ELF-1 (cell line): ENCODE measurements at places on chromosomes 11 and 22.

- DNase-seq, result no peak
Observed at GRCh38 chr11:59456661-59457060, at the start of gene OR4D6. OR4D6 (plus strand) TSS chr11:59456961; CDS start chr11:59456961, 0 bp downstream.

- no peak for DNase-seq
Observed at GRCh38 chr11:86792150-86792549, 8.2 kb upstream of the PRSS23 start.

- peak; percentile 91 for DNase-seq
Observed at GRCh38 chr11:3109921-3110706, 52.9 kb upstream of the CARS1 start.

- no peak for DNase-seq
Observed at GRCh38 chr11:2891326-2892214, 6.0 kb upstream of the CDKN1C start.

GRCh38 chr11:119874660-119875238 lies 145.7 kb upstream of the NECTIN1 start:
- peak; percentile 46 for DNase-seq

DNA sequence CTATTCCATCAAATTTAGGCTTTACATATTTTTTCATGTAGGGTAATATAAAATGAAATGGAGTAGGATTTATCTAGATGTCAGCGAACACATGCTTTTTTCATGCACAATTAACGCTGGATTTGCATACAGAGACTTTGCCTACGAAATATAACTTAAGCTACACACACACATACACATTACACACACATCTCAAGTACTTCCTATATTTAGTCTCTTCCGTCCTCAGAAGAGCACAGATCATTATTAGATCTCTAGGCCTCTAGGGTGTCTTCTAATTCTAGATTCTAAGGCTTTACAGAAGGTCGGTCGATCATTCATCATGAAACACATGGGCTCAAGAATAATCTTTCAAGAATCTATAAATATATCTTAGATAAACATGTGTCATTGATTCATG lies 3.8 kb upstream of the MS4A13 start:
- DNase-seq, result no peak

DNA sequence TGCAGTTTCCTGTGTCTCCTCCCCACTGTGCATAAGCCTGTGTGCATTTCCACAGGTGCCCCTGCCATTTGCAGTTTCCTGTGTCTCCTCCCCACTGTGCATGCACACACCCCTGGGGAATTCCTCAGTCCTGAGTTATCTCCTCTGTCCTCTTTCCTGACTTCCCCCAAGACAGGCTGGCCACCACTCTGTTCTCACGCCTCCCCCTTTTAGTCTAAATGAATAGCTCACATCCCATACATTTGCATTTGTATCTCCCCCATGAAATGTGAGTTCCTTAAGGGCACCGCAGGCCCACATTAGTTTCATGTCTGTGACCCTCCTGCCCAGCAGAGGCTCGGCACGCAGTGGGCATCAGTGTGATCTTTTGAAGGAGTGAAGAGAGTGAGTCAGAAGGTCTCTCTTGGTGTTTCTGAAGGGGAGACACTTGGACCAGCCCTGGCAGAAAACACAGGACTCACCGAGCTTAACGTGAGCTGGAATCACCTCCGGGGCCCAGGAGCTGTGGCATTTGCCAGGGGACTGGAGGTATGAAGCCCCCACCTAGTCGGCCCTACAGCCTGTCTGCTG lies 6.2 kb downstream of the LRRC74B start:
- no peak for DNase-seq

GRCh38 chr22:29702931-29703501 lies 16.8 kb upstream of the CABP7 start:
- DNase-seq, result no peak

DNA sequence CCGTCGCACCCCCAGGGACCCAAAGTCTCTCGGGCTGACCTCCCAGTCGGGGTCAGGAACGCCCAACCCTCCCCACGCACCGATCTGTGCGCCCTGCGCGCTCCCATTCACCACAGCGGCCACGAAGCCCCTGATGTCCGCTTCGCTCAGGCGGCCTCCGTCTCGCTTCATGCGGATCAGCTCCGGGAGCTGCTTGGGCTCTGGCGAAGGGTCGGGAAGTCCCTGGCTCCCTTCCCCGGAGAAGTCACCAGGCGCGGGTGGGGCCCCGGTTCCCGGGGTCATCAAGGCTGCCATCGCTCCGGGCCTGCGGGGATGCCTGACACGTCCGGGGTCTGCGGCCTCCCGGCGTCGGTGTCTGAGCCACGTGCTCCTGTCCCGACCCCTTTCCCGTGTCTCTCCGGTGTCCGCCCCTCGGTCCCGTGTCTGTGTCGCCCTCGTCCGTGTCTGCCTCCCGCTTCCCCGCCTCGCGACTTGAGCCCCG lies 356 bp downstream of the TYMP start:
- DNase-seq, result peak; percentile 36

GRCh38 chr22:47193606-47194329 lies 431.3 kb downstream of the TBC1D22A start:
- DNase-seq, result no peak

DNA sequence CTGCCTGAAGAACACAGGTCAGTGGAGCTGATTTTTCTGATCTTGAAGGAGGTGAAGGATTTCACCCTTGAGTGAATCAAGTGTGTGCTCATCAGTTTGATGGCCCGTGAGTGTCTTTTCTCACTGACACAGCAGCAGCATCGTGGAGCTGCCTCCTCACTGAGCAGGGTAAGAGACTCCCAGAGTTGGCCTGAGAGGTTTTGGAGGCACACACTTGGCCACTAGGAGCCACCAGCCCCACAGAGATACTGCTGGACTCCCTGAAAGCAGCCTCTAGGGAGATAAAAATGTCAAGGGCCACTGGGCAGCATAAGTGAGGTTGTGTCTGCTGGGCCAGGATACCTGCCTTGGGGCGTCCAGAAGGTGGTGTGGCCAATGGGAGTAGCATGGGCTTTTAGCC lies 245.4 kb downstream of the GRIK4 start:
- DNase-seq, result peak; percentile 35

GRCh38 chr22:40727070-40727963 lies 48.0 kb downstream of the MCHR1 start:
- DNase-seq, result no peak

- no peak for DNase-seq
Observed at GRCh38 chr22:33192156-33192555, 134.0 kb upstream of the SYN3 start.

DNA sequence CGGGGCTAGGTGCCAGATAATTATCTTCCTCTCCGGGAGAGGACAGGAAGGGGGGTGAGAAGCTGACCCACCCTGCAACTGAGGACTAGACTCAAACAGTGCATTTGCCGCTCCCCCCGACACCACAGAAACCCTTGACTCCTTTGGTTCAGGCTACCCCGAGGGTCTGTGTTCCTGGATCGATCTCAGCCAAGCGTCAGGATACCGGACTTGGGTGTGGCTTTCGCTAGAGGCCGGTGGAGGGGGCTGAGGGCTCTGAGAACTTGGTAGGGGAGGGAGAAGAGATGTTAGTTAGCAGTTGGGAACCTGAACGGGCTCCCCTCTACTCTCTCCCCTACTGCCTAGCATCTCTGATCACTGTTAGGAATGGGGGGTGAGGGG lies 840 bp downstream of the SEZ6L start:
- no peak for DNase-seq

DNA sequence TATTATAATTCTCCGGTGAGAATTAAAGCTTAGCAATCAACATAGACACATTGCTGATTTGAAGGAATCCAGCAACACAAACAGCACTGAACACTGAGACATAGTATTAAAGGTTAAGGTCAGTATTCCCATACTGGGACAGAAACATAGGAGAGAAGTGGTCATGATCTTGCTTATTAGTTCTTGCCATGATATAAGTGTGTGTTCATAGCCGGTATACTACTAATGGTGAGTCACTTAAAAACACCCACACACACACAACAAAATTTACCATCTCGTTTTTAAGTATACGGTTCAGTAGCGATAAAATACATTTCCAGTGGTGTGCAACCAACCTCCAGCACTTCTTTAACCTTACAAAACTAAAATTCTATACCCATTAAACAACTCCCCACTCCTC lies 96.3 kb downstream of the C11orf65 start:
- DNase-seq, result no peak

GRCh38 chr11:19321351-19321750 lies 80.6 kb upstream of the E2F8 start:
- no peak for DNase-seq

- DNase-seq, result no peak
Observed at GRCh38 chr11:8235925-8236324, 27.8 kb downstream of the LMO1 start.

- no peak for DNase-seq
Observed at GRCh38 chr22:31896472-31896871, 47.9 kb upstream of the YWHAH start.

GRCh38 chr11:72759468-72759985 lies 7.3 kb upstream of the ARAP1 start:
- DNase-seq, result no peak

DNA sequence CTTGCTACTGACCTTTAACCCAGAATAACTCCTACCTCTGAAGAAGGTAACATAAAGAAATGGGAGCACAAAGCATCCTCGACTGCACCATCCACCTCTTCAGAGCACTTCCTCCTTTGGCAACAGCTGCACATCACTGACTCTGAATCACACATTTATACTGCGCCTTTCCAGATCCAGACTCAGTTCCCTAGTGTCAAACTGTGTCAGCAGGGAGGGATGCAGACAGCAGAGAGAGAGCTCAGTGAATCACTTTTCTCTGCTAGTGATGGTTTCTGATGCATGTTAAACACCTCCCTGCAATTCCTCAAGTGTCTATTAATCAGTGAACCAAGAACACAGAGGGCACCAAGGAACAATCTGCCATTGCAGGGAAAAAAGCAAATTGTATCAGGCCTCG lies 118.9 kb downstream of the PLEKHA7 start:
- no peak for DNase-seq

DNA sequence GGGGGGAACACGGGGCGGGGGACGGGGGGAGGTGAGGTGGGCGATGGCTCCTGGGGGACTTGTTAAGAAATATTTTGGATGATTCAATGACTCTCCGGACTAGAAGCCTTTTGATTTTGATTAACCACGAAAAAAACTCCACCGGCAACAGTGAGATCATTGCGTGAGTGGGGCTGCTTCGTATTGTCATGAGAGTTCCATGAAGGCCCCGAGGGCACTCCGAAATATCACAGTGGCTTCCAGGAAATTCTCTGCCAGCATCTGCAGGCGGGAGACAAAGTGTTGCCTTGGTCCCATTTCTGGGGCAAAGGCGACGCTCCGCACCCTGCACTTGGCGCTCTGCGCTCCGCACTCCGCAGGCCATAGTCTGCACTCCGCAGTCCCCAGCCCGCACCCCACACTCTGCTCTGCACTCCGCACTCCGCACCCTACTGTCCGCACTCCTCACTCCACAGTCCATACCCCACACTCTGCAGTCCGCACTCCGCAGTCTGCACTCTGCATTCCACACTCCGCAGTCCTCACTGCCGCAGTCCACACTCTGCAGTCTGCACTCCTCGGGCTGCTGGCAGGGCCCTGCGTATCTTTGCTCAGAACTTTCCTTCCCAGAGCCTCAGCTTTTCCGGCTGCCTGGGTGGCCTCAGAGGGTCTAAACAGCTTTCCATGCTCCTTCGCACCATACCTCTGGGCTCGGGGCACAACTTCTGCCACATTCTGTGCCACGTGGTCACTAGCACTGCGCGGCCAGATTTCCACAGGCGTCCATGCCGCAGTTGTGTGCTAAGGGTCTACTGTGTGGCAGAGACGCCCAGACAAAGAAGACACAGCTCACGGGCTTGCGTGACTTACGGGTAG lies 61.1 kb downstream of the LINC01488 start:
- DNase-seq, result no peak

DNA sequence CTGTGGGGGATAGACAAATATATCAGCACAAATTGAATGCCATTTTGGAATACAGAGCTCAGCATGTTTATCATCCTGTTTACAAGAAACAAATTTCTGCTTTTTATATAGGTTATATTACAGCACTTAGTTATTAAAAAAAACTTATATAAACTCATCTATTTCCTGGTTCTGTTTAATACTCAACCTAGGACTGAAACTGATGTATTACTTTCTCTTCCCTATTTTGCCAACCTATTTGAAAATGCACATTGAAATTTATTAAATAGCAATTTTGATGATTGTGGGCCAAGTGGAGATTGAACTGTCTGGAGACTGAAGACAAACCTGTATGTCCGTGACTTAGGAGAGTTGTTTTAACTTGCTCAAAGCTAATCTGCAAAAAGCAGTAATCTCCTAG lies 288.3 kb upstream of the ANO3 start:
- DNase-seq, result no peak

DNA sequence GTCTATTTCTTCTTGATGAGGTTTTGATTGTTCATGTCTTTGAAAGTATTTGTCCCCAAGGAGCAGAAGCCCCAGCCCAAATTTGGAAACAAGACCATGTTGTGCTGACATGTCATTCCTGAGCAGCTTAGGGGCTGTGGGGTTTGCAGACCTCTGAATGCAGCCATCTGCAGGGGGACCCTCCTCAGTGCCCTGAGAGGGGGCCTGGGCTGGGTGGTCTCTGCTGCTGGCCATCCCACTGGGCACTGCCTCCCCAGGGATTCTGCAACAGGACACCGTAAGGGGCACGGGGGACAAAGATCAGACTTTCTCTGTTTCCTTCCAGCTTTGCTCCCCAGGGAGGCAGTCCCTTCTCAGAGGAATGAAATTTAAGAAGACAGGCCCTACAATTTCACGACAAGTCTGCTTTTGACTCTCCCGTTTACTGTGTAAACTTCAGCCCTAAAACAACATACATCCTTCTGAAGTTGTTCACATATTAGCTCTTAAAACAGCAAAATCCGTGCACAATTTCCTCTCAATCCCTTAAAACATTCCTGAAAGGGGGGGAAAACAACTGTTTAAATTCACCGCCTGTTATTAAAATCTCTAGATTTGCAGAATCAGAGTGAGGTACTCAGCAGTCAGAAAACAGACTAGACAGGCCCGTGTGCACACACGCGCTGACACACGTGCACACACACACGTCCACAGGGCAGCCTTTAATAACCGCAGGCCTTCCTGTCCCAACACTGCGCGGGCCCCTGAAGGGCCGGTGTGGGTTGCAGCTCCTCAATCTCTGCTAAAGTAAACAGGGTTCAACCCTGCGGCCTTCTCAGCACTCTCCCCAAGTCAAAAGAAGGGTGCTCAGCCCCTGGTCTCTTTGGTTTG lies 109.8 kb downstream of the KCNQ1 start:
- no peak for DNase-seq

GRCh38 chr11:112817376-112817775 lies 143.8 kb upstream of the NCAM1 start:
- peak; percentile 48 for DNase-seq

GRCh38 chr22:37474447-37475090 lies 11.6 kb downstream of the MFNG start:
- no peak for DNase-seq
